Iris pigment epithelial cell (primary cell): ENCODE measurements at places on chromosomes 7 and 10.

DNA sequence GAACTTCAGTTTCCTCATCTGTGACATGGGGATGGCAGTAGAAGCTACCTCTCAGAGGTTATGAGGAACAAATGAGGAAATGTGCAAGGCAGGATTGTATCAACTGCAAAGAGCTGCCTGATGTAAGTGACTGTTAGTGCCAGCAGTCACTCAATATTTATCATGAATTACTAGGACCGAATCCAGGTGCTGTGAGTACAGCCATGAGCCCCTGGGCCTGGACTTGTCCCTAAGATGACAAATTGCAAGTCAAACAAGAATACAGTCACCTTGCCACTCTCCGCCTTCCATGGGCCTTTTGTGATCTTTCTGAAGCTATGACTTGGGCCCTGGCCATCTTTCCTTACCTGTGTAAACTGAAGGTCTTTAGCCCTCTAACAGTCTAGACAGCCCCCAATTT, 27.7 kb upstream of the TLX1 start:
- DNase-seq: no peak

DNA sequence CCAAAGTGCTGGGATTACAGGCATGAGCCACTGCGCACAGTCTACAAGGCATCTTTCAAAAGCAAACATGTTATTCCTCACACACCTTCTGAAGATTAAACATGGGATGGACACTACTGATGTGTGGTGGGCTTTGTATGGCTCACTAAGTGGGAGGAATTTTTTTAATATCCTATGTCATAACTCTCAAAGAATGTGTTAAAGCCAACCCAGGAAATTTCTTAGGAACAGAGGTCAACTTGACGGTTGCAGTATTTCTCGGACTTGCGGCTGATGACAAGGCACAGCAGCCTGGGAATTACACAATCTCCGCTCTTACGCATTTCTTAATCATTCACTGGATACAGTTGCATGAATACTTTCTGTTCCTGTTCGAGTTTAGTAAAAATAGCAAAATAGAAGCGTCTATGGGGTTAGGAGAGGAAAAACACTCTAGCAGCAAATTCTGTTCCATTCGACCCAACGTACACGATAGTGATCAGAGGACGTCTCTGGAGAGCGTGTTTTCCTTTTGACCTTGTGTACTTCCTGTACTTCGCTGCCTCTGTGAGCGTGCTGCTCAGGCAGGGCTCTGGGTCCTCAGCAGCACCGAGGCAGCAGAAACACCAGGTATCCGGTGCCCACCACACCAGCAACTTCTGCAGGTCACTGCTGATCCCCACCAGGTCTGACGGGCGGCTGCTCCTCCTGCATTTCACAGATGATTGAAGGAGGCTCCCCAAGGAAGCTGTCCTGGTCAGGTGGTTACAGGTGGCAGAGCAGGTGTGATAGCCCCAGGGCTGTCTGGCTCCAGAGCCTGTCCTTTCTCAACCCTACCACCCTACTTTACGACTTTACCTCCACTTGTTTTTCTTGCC, 26.4 kb upstream of the SRGN start:
- DNase-seq: peak; percentile 100

GRCh38 chr10:52437205-52437646, 123.1 kb downstream of the DKK1 start:
- peak; percentile 7 for DNase-seq

DNA sequence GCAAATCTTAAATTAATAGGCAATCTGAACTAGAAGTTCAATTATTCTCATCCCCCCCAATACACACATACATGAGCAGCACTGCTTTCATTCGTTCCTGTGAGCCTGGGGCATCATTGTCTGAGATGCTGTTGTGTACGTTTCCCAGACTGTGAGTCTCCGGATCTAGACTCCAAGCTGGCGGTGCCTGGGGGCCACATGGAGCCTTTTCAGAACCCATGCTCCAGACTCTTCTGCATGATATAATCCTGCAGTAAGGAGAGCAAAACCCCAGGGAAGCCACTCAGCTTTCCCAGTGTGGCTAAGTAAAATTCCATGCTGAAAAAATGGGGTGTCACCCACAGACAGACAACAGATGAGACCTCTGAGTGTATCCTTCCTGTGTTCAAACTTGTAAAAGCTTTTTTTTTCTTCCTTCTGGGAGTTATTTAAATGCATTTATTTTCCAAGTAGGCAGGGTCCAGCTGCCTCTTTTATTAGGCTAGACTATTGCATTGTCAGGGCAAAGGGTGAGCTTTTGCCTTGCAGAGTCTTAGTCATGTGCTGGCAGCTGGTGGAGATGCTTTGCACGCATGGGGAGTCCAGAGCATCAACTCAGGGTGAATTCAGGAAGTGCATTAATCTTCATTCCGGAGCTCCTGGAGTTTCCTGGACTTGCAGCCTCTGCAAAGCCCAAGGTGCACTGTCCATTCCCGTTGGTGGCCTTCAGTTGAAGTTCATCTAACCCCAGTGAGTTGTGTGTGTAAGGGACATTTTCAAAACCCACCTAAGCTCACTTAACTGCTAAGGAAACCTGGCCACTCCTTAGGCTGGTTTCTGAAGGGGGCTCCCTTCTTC, 185.7 kb upstream of the ADO start:
- peak; percentile 43 for DNase-seq

GRCh38 chr10:110364531-110364937, 59.8 kb upstream of the SMNDC1 start:
- no peak for DNase-seq

DNA sequence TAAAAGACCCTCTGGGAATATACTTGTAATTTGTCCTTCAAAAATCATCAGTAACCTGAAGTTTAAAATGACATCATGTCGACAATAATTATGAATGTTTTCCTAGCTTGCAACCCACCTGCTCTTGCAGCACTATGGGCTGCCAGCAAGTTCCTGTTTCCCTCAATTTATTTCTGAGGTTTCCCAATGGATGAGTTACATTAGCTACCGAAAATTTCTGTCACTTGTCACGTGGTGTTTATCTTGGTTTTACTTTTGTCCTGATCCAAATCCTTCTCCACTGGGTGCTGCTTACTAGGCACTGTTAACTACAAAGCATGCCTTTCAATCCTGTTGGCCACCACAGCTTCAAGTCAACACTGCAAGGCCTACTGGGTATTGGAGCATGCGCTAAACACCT, 31.5 kb downstream of the GIMAP8 start:
- no peak for DNase-seq

- DNase-seq: no peak
Measured at GRCh38 chr7:840001-840600, 7.8 kb downstream of the SUN1 start.

DNA sequence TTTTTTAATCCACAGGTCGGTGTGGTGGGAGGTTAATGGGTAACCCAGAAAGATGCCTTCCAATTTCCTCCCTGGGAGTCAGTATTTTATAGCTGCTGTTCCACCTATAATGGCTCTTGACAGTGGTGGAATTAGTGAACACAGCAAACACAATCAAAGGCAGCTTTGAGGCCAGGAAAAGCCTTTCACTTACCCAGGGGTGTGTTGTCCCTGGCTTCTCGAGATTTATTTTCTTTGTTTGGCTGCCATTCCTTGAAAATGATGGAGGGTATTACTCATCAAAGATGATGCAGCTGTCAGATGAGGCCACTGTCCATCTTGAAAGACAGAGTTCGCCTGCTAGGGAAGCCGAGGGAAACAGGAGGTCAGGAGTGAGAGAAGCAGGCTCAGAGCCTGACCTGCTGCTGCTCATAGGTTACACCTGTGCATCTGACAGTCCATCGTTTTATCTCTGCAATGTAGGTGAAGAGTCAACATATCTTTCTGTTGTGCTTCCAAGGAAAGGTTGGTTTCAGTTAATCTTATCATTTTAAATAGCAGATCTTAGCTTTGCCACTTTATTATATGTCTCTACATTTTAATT, 221.6 kb downstream of the XPNPEP1 start:
- DNase-seq: peak; percentile 1

- DNase-seq: peak; percentile 65
Measured at GRCh38 chr10:113858541-113858940, 4.1 kb downstream of the NHLRC2 start.

DNA sequence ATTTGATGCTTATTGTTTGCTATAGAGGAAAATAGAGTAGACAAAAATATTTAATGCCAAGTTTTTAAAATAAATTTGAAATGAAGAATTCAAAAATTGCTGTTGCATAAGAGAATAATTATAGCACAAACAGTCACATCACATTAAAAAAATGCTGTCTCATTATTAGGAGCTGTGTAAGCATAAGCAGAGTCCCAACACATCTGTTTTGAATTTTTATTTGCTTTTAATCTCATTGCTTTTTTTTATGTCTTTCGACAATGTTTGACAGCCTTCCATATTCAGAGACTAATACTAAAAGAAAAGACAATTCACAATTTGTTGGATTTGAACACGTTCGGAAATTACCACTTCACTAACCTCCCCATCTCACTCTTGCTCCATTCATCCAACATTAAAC, 143.5 kb downstream of the TFPI2 start:
- DNase-seq: no peak

DNA sequence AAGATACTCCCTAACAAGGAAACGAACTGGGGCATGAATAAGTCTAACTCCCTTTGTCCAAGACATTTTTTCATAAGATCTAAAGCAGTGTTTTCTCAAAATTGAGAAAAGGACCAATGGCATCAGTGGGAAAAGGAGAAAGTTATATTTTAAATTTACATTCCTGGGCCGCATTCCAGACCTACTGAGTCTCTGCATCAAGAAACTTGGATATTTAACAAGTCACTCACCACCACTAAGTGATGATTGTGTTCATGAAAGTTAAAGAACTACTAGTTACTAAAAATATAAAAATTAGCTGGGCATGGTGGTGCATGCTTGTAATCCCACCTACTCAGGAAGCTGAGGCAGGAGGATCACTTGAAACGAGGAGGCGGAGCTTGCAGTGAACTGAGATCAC, 149.6 kb upstream of the MEOX2 start:
- DNase-seq: no peak

GRCh38 chr10:84660450-84661159, 332.2 kb downstream of the CCSER2 start:
- DNase-seq: no peak

GRCh38 chr10:78306358-78306757, 272.7 kb downstream of the RPS24 start:
- no peak for DNase-seq

DNA sequence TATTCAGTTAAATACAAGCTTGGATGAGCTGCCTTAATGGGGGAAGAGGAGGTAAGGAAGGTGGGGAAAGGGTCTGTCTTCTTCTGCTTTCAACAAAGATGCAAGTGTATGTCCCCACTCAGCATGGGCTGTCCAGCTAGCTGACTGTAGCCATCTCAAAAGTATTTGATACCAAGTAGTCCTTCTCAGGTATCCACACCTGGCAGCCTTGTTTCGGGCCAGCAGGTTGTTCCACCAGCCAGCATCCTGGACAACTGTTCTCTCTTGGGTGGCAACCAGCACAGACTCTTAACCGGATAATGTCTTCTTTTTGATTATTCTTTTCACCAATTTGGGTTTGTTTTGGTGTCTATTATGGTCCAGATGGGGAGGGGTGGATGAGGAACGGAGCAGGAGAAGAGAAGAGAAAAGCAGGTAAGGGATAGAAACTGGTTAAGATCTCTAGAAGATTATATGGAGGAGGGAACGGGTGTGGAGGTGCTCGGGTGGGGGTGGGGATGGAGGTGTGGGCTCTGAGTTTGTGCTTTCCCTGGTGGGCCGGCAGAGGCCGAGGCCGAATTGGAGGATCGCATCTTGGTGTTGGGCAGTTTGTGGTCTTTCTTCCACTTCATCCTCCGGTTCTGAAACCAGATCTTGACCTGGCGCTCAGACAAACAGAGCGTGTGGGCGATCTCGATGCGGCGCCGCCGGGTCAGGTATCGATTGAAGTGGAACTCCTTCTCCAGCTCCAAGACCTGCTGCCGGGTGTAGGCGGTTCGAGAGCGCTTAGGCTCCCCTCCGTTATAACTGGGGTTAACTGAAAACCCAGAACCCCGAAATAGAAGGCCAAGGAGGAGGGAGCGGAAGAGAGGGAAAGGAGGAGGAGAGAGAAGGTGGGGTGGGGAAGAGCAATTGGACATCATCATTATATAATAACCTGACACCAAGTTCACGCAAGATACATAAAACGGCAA, 1.5 kb downstream of the HOXA4 start:
- no peak for DNase-seq

DNA sequence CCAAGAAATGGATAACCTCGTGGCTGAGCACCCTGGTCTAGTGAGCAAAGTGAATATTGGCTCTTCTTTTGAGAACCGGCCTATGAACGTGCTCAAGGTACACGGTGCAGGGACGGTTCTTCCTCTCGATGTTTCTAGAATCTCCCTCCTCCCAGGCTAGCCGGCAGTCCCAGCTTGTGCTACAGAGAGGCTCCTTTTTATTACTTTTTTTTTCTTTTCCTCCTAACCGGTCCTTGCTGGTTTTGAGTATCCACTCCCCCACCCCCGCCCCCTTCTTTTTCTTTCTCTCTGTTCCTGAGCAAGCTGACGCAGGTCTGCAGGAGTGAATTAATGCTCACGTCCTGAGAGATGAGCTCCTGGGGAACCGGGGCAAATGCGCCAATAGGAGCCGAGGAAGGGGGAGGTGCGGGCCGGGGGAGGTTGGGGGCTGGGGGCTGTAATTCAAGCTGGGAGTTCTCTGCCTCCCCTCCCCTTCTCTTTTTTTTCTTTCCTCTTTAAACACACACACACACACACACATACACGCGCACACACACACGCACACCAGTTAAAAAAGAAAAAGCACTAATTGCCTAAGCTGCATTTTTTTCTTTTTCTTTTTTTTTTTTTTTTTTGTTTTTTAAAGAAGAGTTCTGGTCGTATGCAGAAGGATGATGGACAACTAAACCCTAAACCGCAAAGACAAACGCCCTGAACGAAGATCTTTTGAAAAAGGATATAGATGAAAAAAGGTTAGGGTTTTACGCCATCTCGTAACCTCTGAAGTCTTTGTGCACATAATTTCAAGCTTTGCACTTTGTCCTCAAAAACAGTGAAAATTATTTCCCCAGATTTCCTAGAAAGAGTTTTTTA, 6.6 kb downstream of the CPA2 start:
- DNase-seq: peak; percentile 69

DNA sequence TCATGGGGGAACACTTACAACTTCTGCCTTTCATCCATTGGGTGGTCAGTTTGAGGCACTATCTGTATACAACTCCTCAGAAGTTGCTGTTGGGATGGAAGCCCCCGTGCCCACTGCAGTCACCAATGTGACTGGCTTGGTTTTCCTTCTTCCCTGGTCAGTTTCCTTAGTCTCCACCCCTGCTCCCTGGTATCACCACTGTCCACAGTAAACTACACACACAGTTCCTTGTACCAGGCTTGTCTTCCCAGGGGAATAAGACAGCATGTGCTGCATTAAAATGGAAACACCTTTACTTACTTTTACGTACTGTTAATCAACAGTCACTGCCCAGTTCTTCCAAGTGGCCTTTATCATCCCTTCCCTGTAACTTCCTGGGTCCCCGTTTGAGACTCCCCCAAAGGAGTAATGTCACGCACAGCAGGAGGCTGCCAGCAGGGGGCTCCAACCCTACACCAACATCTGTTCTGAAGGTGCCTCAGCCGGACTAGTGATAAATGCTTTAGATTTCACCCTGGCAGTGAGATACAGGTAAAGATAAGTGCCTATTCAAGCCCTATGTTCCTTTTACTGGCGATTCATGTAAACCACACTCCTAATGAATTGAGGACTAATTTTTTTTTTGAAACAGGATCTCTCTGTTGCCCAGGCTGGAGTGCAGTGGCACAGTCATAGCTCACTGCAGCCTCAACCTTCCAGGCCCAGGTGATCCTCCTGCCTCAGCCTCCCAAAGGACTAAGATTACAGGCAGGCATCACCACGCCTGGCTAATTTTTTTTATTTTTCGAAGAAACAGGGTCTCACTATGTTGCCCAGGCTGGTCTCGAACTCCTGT, 45.3 kb upstream of the PIK3AP1 start:
- peak; percentile 57 for DNase-seq
